ENCODE measurements at places on chromosomes 12 and 14.

DNA sequence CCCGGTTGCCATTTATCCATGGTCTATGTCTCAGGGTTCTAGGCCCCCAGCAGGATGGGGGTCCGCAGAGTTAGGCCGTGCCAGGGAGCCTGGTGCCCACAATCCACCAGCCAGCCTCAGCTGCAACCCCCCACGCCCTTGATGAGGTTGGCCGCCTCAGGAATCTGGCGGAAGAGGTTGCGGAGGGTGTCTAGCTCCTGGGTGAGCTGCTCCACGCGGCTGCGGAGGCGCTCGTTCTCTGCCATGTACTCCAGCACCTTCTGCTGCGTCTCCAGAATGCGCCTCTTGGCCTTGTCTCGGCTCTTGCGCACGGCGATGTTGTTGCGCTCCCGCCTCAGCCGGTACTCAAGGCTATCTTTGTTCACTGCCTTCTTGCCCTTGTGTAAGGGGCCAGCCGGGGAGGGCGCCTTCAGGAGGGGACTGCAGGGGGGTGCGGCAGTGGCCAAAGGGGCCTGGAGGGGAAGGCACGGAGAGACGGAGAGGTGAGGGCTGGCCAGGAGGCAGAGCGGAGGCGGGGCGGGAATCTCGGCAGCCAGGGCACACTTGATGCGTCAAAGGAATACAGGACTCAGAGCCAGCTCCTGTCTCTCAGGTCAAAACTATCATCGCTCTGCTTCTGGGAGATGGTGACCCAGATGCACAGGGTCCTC, 1.6 kb downstream of the CEBPE start:
- no peak for DNase-seq

GRCh38 chr12:110224379-110225304, 56.4 kb upstream of the ATP2A2 start:
- DNase-seq, result no peak

GRCh38 chr14:105425823-105426247, 6.2 kb downstream of the MTA1 start:
- DNase-seq, result no peak

GRCh38 chr12:9856894-9857293, 12.3 kb downstream of the CLEC2B start:
- DNase-seq, result no peak

- DNase-seq, result no peak
These were observed 94.8 kb downstream of the LRRC74A start for GRCh38 chr14:76921088-76921399.

GRCh38 chr12:94725375-94726168, 75.2 kb upstream of the TMCC3 start:
- no peak for DNase-seq
